ENCODE measurements at places on chromosomes 7 and 10. TPM values are rescaled to one million over a fixed set of nuclear protein-coding genes. Genes with fewer than 3 reads are reported as not detected.
A peak's percentile ranks its signal among the peaks of the same experiment; 100 is the strongest.

GRCh38 chr10:96043893-96044715 is 721 bp downstream of the CCNJ start:
- H3K36me3 ChIP-seq, result peaks cover 26% of the 10 kb centered on the region
- peak overlapping the region; percentile 87 for H3K27ac ChIP-seq
- H3K4me3 ChIP-seq, result peak overlapping the region; percentile 94

GRCh38 chr10:71801361-71801760 is 28.0 kb upstream of the VSIR start:
- no peak for DNase-seq
- peaks cover 13% of the 10 kb centered on the region for H3K4me1 ChIP-seq
- no peak overlapping the region for H3K4me3 ChIP-seq

The PNLIP gene
- not detected for total RNA-seq

DNA sequence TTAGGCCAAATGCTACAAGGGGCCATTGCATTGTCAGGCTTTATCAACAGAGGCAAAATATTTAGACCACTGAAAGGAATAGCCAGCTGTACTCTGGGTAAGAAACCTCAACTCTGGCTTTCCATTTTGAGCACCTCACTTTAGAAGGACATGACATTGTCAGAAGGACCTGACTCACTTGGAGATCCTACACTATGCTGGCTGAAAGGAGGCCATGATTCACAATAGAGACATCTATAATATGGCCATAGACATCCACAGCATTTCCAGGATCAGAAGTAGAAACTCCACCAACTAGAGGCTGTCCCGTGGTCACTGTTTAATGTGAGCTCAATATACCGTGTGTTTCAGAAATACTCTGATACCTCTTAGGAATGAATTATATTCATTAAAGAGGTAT is 140.9 kb downstream of the BTAF1 start:
- H3K27me3 ChIP-seq, result no peaks in the 10 kb centered on the region
- no peaks in the 10 kb centered on the region for H3K36me3 ChIP-seq
- H3K4me3 ChIP-seq, result no peak overlapping the region
- DNase-seq, result no peak
- no peak overlapping the region for H3K27ac ChIP-seq

- no peaks in the 10 kb centered on the region for H3K36me3 ChIP-seq
- H3K27me3 ChIP-seq, result no peaks in the 10 kb centered on the region
- no peak for DNase-seq
- H3K27ac ChIP-seq, result peak overlapping the region; percentile 88
- peaks cover 41% of the 10 kb centered on the region for H3K4me1 ChIP-seq
Measured at GRCh38 chr10:3875842-3876235, 90.8 kb upstream of the KLF6 start.

The CTAGE4 gene
- 1.8 TPM for total RNA-seq

DNA sequence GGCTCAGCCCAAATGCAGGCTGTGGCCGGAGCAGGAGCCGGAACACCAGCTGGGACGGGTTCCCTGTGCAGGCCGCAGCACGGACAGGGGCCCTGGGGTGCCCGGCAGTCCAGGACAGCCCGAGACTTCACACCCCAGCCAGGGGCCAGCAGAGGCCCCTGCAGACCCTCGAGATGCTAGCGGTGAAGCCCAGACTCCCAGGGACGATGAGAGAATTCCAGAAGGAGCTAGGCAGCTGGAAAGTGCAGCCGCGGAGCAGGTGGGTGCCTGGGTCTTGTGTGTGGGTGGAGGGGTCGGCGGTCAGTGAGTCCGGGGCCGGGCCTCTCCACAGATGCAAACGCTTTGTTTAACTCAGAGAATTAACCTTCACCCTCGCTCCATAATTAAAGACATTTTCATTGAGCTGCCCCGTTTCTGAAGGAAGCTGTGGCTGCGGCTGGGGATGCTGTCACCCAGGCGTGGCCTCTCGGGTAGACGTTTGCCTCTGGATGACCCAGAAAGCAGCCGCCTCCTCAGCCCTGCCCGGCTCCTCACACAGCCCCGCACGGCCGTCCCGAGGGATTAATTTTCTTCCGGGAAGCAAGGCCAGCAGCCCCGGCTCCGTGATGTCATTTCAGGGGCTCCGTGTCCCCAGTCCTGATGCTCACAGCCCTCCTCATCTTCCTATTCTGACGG is 26.5 kb downstream of the KNDC1 start:
- H3K36me3 ChIP-seq, result no peaks in the 10 kb centered on the region
- H3K27me3 ChIP-seq, result peaks cover 5% of the 10 kb centered on the region
- H3K27ac ChIP-seq, result no peak overlapping the region
- H3K4me1 ChIP-seq, result no peaks in the 10 kb centered on the region

All from activated naive CD8-positive, alpha-beta T cell treated with anti-CD3 and anti-CD28 coated beads for 36 hours (primary cell).